Fibroblast of gingiva (primary cell): ENCODE measurements at places on chromosomes 13 and 19.

DNA sequence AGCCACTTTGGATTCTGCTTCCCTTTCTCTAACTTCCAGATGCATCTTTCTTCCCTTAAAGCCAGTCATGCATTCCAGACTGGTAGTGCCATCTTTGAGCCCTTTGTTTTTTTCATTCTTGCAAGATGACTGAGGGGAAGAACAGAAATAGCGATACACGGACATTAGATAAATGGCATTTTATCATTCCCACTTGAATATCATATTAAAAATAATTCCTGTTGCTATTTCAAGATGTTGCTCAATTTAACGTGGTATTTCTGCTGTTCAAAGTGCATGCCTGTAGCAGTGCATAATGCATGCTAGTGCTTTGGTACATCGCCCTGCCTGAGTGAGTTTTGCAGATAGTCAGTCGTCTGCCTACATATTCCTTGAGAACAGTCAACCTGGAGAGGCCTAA is 140.6 kb upstream of the FRY start:
- DNase-seq: peak; percentile 13

DNA sequence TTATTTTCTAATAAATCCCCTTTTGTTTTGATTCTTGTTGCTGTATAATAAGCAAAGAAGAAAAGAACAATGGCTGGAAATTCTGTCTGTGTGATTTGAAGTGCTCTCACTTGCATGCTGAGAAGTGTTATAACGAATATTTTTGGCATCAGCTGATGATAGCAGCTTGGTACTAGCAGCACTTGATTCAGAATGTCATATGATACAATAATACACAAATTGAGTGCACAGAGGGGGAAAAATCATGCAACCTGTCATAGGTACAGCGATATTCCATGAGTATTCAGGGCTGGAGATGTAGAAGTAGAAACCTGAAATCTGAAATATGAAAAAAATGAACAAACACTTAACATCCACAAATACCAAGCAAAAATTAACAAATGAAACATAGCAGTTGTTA is 108.1 kb downstream of the FGF14 start:
- DNase-seq: no peak

GRCh38 chr19:4543842-4544647 is 4.2 kb upstream of the LRG1 start:
- no peak for DNase-seq

GRCh38 chr13:43167731-43168130 is 144.3 kb downstream of the DNAJC15 start:
- DNase-seq: no peak

GRCh38 chr19:19480688-19481087 is 34.7 kb downstream of the TSSK6 start:
- no peak for DNase-seq

DNA sequence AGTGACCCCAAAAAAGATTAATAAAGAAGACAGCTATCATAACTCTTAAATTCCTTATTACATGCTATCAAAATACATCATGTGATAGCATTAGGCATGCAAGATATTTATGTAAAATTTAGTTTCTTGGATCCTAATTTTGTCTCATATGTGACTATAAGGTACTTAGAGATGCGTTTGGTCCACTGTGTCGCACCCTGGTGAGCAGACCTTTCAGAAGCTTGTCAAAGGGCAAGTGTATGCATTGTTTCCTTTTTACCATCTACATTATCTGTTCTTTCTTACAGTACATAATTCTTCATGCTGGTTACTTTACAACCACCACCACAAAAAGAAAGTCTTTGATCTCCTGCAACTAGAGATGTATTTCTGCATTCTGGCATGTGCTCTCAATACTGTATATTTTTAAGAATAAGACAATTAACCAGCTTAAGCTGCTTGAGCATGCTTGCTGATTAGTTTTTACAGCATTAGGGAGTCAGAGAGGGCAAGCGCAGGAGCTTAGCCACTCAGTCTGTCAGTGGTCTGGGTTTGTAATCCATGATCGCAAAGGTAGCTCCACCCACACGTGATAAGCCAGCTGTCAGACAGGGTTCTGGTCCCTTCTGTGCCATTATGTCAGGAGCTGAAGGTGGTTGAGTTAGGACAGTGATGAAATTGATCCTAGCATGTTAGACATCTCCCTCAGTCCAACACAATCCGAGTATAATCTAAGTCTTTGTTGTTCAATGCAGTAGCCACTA is 500.9 kb downstream of the MYO16 start:
- DNase-seq: no peak

DNA sequence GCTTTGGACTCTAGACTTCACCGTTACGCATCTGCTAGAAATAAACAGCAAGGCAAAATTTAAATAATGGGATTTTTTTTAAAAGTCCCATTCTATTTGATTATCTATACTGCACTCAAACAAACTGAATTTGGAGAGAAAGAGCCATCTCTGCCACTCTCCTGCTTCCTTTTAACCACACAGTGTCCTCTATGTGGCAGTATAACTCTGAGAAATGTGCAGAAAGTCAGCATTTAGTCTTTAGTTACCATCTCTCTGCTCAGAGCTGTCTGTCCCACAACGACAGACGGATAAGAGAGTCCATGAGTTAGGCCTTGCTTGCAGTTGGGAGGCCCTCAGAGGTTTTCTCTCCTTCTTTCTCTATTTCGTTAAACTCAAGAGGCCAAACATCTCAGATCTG is 21.2 kb downstream of the CCNA1 start:
- DNase-seq: no peak

GRCh38 chr19:21434967-21435544 is 38.1 kb downstream of the ZNF493 start:
- DNase-seq: no peak

DNA sequence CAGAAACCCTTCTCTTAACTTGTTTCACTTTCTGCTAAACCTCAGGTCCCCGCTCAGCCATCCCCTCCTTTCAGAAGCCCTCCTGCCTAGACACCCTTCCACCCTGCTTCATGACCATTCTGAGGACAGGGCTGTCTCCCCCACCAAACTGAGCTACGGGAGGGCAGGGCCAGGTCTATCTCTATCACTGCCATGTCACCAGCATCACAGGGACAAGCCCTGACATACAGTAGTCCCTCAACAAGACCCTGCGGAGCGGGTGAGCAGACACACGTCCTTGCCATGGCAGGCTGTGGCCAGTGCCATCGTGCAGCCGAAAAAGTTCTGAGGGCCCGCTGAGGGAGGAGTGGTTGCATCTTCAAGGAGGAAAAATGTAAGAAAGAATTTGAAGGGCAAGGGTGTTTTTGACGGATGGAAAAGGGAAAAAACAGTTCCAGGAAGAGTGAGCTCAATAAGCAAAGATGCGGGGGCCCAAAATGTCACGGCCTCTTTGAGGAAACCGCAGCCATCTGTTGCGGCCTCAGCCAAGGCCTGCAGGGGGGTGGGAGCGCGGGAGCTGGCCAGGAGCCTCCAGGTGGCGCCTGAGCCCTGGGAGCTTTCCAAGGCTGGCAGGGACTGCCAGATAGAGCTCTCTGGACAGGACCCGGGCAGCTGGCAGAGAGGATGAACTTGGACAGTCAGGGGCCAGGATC is 8.1 kb downstream of the PTGIR start:
- DNase-seq: peak; percentile 41
